Activated CD4-positive, CD25-positive, alpha-beta regulatory T cell treated with anti-CD3 and anti-CD28 coated beads, Interleukin-2, amount 50 U/mL, for 72 hours (primary cell): ENCODE measurements at places on chromosomes 5 and 9.

DNA sequence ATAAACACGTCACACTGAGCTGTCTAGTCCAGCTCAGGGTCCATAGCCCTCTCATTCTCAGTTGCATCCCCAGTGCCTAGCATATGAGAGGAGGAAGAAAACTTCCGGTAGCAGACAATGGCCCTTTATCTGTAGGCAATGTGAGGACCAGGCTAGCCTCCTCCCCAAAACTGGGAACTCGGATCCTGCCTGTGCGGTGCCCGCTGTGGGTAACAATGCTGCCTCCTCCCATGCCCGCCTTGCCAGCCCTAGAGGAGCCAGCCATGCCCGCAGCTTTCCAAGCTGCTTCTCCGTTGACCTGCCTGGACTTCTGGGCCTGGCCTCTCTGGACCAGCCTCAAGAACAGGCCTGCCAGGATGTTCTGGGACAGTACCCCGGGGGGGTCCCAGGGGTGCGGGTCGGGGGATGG lies 74.6 kb upstream of the ORM1 start:
- no peak for DNase-seq

DNA sequence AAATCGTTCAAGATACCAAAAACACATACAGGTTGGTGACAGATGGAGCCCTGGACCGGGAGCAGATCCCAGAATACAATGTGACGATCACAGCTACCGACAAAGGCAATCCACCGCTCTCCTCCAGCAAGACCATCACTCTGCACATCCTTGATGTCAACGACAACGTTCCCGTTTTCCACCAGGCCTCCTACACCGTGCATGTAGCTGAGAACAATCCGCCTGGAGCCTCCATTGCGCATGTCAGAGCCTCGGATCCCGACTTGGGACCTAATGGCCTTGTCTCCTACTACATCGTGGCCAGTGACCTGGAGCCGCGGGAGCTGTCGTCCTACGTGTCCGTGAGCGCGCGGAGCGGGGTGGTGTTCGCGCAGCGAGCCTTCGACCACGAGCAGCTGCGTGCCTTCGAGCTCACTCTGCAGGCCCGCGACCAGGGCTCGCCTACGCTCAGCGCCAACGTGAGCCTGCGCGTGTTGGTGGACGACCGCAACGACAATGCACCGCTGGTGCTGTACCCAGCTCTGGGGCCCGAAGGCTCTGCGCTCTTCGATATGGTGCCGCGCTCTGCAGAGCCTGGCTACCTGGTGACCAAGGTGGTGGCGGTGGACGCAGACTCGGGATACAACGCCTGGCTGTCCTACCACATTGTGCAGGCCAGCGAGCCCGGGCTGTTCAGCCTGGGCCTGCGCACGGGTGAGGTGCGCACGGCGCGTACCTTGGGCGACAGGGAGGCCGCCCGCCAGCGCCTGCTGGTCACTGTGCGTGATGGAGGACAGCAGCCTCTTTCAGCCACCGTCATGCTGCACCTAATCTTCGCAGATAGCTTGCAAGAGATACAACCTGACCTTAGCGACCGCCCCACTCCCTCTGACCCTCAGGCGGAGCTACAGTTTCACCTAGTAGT lies 1.8 kb downstream of the PCDHGB3 start:
- DNase-seq, result no peak

DNA sequence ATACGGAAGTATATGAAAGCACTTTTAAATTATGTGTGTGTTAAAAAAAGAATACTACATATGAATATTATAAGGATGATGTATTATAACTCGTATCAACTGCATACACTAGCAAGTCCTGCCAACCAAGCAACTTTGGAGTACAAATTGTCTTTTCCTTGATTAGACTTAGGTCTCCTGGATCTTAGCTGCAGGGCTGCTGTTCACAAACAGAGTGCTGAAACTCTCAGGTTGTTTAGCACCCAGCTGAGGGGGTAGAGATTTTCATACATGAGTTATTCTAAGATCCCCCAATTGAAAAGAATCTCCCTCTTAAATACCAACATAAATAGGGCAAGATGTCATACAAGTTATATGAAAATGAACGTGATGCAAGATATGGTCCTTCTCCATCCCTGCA lies 149.8 kb upstream of the TNC start:
- no peak for DNase-seq

DNA sequence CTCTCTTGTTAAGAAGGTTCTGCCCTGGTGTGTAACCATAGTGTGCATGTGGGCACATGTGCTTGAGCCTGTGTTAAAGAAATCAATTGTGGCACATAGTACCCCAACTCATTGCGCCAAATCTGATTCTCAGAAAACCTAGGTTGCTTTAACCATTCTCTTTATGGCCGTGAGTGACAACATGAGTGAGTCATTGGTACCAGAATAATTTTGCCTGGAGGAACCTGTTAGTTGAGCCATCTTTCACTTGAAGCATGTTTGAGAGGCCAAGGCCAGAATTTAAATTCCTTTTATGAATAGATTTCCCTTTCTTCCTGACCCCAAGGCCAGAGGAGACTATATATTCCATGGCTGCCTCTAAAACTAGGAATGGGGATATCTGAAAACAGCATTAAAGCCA lies 35.2 kb upstream of the SLC36A2 start:
- no peak for DNase-seq

GRCh38 chr5:141715346-141715905 lies 33.4 kb upstream of the ARAP3 start:
- DNase-seq, result no peak

- DNase-seq, result no peak
Observed at GRCh38 chr5:81214848-81215247, 18.3 kb upstream of the CKMT2 start.

GRCh38 chr5:125501396-125501795 lies 755.0 kb upstream of the ZNF608 start:
- no peak for DNase-seq

DNA sequence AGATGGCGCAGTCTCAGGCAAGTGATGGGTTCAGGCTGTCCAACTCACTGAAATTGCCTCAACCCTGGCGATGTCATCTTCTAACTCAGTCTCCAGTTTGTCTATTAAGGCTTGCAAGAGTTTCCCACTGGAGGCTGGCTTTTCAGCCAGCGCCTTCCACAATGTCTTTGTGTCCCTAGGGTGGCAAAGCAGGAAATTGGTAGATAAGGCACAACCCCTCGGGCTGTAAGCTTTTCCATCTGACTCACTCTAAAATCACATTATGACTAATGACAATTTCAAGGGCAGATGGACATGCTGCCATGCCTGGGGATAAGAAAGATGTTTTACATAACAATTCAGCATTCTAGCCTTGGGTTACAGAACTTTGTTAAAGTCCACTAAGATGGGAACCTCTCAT lies 61.9 kb downstream of the MROH2B start:
- DNase-seq, result no peak

DNA sequence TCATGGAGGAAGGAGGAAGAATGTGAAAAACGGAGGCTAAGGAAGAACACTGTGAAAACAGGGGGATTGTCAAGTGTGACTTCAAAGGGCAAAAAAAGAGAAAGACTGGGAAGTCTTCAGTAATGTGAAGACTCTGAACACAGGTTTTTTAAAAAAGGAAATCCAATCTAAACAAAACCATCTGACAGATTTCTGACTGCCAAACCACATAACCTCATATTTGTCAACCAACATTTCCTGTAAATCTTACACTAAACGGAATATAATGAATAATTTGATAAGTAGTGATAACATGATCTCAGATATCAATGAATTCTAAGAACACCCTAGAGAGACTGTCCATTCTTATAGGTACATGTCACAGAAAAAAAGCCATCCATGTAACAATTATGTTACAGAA lies 124.7 kb downstream of the FBN2 start:
- no peak for DNase-seq

DNA sequence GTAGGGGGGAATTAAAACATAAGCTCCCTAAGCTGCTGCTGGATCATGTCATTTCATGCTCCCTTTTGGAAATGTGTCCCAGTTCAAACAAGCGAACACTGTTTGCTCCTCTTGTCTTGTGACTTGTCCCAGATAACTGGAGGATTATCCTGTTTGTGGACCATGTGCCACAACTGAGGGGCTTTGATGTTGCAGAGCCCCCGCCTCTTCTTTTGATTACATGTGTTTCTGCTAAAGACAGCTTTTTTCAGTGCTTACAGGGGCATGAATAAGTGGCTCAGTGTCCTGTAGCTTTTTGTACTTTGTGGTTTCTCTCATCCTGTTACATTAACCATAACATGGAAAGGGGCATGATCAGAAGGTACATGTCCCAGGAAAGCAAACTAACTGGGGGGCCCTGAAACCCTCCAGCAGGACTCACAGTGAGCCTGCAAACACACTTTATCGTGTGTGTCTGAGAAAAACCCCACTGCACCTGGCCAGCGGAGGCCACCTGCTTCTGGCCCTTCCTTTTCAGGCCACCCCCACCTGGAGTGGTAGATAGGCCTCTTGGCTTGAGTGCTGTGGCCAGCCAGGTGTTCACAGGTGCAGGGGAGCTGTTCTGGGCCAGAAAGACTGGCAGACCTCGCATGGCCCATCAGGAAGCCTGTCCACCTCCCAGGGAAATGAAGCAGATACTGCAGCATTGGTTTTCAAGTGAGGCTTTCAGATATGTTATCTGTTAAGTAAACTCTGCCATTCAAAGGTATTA lies 285.6 kb downstream of the FANCC start:
- no peak for DNase-seq

DNA sequence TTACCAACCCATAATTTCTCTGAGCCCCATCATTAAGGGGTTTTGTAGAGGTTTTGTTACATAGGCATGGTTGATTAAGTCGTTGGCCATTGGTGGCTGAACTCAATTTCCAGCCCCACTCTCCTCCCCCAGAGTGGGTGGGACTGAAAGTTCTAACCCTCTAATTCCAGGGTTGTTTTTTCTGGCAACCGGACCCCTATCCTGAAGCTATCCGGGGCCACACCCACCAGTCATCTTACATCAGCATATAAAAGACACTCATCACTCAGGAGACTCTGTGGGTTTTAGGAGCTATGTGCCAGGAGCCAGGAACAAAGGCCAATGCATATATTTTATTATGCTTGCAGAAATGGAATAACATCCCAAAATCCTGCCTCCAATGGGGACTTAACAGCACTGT lies 186.0 kb downstream of the NXNL2 start:
- DNase-seq, result no peak

DNA sequence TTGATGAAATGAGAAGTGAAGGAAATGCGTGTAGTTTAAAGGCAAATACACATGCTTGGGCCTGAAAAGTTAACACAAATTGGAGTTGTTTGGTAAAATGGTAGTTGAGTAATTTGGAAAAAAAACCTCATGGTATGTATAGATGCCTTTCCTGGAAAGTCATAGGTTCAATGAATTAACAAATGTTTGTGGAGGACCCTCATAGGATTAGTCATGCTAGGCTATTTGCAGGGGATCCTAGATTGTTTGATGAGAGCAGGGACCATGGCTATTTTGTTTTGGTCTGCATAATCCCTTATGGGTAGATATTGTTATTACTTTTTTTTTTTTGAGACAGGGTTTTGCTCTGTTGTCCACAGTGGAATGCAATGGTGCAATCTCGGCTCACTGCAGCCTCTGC lies 93.5 kb upstream of the NR3C1 start:
- DNase-seq, result no peak

DNA sequence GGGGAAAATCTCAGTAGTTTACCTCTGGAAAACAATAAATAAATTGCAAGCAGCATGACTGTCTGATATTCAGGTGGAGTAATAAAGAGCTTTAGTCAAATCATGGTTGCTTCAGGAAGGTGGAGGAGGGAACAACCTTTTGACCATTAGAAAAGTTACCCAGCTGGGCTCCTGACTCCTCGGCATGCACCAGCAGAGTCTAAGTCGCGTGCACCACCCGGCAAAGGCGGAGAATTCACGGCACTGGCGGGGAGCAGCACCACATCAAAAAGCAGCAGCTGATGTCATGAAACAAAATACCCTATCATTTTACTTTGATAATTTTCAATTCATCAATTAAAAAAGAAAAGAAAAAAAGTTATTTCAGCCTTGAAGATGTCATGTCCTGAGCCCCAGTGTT lies 34.6 kb downstream of the EBF1 start:
- no peak for DNase-seq

DNA sequence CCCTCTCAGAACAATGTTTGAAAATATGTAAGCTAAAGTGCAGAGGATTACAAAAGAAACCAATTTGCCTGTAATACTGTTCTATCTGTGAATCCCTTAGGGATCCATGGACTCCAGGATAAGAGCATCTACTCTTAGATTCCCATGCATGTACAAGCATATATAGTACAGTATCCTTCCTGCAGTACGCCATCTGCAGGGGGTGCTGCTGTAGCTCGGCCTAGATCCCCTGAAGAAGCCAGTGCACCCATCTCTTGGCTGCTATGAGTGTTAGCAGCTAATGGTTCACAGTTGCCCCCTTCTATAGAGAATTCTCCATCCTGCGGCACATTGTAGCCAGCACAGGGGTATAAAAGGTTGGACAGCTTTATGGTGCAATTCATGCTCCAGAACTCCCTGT lies 61.8 kb upstream of the SLC30A5 start:
- DNase-seq, result no peak

GRCh38 chr5:113357696-113358476 lies 76.9 kb downstream of the TSSK1B start:
- DNase-seq, result no peak

DNA sequence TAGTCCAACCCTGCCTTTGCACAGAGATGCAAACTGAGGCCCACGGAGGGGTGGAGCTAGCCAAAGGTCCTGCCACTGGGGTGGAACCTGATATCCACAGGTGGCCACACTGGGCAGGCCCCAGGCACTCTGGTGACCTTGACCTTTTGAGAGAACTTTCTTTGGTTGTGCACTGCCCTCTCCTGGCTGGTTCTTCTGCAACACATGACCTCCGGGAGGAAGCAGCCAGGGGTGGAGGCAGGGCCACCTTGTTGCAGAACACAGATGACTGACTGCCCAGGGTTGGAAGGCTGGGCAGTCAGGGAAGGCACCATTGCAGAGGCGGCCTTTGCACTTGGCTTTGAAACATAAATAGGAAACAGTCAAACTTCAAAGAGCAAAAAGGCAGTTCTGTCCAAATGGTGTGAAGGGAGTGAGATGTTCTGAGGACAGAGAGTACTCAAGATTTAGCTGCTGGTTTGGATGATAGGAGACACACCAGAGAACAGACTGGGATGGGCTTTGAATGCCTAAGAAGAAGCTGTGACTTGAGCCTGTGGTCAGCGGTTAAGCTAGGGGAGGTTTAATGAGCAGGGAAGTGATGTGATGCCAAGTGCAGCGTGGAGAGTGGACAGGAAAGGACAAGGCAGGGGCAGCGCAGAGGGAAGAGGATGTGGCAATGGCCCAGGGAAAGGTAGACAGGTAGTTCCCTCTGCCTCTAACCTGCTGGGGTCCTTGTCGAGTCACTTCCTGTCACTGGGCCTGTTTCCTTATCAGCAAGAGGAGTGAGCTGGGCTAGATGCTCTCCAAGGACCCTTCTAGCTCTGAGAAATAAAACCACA lies 6.8 kb upstream of the TCOF1 start:
- peak; percentile 50 for DNase-seq

GRCh38 chr9:6793203-6793602 lies 35.4 kb downstream of the KDM4C start:
- no peak for DNase-seq

- no peak for DNase-seq
Observed at GRCh38 chr9:133844881-133845410, 106.8 kb upstream of the SARDH start.
